T-helper 22 cell (primary cell): ENCODE measurements at places on chromosomes 12 and 14.

- DNase-seq = no peak
Observed at GRCh38 chr14:22178333-22178839, 410.6 kb downstream of the DAD1 start.

- no peak for DNase-seq
Observed at GRCh38 chr12:115956659-115957058, 320.8 kb downstream of the MED13L start.

DNA sequence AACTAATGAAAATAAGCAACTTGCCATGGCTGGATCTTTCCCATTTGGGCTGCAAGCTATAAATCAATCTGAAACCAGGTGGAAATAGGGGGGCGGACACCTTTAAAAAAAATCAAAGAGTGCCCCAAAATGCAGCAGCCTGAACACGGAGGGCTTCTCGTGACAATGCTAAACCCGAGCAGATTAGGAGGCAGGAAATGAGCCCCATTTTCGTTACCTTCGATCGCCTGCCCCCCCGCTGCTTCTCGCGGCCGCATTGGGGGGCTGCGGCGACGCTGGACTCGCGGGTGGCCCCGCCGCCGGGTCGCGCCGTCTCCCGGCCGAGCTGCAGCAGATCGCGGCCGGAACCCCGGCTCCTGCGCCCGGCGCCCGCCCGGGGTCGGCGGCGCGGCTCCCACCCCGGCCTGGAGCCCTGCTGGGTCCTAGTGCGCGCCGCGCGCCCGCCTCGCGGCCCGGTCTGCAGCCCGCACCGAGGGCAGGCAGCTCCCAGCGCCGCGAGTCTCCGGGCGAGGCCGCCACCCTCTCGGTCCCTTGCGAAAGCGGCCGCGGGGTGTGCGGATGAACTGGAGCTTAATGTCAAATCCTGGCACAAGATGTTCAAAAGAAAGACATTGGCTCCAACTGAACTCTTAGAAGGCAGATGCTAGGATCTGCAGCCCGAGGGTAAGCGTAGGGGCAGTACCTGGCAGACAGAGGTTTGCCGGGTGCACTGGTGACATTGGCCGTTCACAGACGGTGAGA, 201.9 kb upstream of the FOXN3 start:
- peak; percentile 46 for DNase-seq

DNA sequence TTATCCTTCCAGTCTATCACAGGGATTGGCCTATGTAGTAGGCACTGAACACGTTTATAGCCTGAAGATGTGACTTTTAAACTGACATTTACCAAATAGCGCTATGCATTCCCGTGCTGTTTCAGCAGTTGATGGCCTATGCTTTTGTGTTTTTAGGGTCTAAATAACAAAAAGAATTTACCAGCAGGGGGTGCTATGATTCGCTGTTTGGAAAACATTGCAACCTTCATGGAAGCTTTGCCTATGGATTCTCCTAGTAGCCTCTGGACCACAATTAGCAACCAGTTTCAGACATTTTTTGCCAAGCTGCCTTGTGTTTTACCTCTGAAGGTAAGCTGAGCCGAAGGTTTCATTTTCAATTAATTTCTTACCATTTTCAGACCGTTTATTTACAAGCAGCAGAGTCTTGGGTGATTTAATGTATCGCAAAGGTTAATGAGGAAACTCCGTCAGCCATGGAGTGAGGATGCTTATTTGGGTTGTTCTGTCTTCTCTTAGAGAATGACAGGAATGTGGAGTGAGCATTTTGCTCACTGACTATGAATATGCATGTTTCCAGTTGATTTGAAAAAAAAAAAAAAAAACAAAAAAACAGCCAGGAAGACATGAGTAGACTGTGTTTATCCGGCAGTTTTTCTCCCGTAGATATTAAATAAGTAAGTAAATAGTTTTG, 133.1 kb downstream of the PRIMA1 start:
- DNase-seq = no peak

DNA sequence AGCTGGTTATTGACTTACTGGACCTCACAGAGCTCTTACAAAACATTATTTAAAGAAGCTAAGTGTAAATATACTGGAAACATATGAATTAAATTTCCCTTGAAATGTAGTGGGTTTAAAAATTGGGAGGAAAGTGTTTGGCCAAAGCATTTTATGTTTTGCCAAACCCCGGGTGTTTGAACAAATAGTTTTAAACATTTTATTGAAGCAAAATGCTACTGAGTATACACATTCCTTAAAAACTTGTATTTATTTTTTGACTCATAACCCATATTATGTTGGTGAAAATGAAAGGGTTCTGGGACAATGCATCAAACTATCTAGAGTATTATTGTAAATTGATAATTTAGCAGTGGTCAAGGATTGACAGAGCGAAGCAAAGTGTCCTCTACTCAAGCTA, 1048.5 kb downstream of the SLC6A15 start:
- no peak for DNase-seq

GRCh38 chr14:100868621-100869370, 34.7 kb downstream of the RTL1 start:
- DNase-seq = no peak

- DNase-seq = no peak
Observed at GRCh38 chr12:10634427-10634826, 21.0 kb upstream of the MAGOHB start.

GRCh38 chr12:114473717-114474116, 67.8 kb upstream of the TBX5 start:
- no peak for DNase-seq

DNA sequence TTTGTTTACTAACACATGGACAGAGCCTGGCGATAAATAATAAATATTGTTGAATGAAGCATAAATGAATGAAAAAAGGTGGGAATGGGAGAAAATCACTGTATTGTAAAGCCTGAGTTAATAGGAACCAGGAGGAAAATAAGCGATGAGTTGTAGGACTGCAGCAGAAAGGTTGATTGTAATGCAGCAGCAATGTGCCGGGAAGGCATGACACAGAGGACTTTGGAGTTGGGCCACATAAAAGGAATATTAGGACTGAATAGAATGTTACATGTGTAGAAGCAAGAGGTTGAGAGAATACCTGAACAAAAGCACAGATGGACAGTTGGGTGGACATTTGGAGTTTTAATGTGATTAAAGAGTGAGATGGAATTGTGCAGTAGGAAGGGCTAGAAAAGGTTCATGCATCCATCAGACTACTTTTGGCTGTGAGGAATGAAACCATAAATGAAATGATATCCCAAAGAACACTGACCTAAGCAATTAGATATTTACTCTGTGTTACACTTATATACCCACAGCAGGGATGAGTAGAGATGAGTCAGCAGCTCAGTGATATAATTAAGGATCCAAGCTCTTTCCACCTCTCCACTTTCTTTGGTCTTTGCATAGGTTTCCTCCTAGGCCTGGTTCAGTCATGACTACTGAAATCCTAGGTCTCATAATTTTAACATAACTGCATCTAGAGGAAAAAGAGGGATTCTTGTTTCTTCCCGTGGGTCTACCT, 55.4 kb downstream of the CCER1 start:
- no peak for DNase-seq

- no peak for DNase-seq
Observed at GRCh38 chr12:60535363-60535762, 939.5 kb downstream of the SLC16A7 start.

DNA sequence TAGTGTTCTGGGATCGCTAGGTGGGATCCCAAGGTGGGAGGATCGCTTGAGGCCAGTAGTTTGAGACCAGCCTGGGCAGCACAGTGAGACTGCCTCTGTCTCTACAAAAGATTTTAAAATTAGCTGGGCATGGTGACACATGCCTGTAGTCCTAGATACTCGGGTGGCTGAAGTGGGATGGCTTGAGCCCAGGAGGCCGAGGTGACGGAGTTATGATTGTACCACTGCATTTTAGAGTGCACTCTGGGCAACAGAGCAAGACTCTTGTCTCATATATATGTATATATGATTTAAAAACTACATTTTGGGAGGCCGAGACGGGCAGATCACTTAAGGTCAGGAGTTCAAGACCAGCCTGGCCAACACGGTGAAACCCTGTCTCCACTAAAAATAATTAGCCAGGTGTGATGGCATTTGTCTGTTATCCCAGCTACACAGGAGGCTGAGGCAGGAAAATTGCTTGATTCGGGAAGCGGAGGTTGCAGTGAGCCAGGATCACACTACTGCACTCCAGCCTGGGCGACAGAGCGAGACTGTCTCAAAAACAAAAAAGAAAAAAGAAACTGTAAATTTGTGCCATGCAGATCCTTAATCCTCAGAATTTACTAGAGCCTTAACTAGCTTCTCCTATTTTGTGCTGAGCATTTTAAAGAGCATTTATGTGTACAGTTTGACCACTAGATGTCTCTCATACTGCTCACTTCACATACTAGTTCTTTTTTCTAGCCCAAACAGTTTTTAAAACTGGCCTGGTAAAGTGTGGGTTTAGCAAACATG, 114.8 kb downstream of the MON2 start:
- DNase-seq = no peak

DNA sequence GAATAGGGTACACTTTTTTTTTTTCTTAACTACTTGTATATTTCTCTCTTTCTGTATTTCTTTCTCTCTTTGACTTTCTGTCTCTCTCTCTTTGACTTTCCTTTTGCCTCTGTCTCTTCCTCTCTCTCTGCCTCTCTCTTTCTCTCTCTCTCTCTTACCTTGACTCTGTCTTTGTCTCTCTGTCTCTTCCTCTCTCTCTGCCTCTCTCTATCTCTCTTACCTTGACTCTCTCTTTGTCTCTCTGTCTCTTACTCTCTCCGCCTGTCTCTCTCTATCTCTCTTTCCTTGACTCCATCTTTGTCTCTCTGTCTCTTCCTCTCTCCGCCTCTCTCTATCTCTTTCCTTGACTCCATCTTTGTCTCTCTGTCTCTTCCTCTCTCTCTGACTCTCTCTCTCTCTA, 62.4 kb upstream of the PRMT8 start:
- no peak for DNase-seq

DNA sequence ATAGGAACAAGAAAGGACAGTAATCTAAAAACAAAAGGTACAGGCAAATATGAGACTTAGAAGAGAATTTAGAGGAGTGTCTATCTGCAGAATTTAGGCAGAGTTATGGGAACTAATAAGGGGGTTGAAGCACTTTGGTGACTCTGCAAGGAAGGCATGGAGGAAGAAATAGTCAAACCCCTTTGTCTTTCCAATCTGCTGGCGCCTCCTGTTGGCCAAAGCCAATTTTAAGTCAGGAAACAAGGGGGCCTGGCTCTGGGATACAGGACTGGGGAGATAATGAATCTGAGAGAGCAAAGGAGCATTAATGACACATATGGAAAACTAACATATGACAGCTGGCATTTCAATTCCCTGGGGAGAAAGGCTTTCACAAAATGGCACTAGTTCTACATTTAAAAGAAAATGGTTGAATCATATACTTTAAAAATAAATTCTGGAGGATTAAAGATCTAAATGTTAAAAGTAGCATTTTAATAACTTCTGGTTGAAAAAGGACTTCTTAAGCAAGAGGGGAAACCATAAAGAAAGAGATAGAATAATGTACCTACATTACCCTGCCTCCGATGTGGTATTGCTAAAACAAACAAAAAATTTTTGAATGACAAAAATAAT, 48.5 kb upstream of the CSRP2 start:
- DNase-seq = no peak

DNA sequence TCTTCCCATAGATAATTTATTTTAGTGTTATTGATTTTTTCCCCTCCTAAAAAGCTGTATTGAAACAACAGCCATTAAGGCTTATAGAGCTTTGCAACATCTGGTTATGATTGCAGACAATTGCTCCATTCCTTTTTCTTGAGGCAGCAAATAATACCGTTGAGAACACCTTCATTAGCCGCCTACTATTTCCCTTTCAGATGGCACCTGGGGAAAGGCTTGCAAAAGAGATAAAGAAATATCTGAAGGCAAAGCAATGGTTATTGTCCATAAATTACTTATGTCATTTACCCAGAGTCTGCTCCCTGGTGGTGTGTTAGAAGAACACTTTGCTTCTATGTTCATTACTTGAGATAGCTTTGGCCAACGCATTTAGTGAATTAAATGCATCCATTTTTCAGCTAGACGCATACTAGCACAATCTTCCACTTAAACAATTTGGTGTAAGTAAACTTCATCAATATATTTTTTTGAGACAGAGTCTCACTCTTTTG, 377.8 kb downstream of the KCNH5 start:
- no peak for DNase-seq

- no peak for DNase-seq
Observed at GRCh38 chr14:55780156-55780946, 200.3 kb downstream of the KTN1 start.

DNA sequence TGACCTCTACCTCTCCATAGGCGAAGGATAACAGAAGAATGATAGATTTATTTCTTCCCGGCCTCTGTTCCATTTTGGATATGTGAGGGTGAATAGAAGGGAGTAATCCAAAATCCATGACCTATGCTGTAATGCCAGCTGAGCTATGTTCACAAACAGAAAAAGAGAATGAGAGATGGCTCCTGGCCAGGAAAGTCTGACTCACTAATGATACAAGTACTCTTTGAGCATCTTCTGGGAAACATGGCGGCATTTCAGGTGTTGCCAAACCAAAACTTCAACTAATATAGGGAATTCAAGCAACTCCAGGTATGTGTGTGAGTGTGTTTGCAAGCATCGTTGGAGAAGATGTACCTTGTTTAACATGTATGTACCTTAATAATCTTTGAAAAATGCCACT, 55.1 kb downstream of the MED13L start:
- no peak for DNase-seq

GRCh38 chr12:86496595-86496994, 240.4 kb upstream of the MGAT4C start:
- no peak for DNase-seq

- no peak for DNase-seq
Observed at GRCh38 chr12:105912882-105913678, 225.7 kb downstream of the NUAK1 start.

DNA sequence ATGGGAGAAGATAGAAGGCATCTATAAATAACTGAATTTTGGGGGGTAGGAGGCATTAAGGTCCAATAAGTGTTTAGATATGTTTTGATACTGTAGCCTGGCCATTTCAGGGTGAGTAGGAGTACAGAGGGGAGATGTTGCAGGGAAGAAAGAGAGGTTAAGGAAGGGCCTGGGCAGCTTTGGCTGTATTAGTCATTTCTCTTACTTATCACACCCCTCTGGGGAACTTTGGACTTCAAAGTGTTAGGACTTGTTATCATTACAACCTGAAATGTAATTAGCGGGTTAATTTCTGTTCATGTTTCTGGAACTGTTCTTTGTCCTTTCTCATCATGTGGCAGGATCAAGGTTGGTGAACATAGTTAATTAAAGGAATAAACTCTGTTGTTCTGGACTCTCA, 40.3 kb downstream of the SUSD6 start:
- DNase-seq = no peak

GRCh38 chr12:27780612-27781408, 774 bp upstream of the MANSC4 start:
- peak; percentile 1 for DNase-seq

- no peak for DNase-seq
Observed at GRCh38 chr12:121423682-121424623, 24.0 kb downstream of the RNF34 start.
